ENCODE measurements at places on chromosomes 3 and 15.

GRCh38 chr3:56347219-56347871 lies 120.9 kb downstream of the ERC2 start:
- no peak for ATAC-seq

DNA sequence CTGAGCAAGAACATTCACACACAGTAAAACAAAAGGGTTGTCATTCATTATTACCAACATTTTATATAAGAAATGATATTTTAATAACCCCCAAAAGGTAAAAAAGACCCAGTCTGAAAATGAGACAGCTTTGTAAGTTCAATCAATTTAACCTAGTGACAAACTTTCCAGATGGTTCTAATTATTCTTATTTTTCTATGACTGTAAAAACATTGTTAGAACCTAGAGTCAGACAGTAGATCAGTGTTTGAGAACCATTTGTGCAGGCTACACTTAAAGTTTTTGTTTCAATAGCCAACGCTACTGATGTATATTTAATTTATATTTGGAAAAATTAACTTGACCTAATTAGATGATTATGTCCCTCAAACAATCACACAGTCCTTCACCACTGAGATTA lies 708.4 kb upstream of the CBLB start:
- ATAC-seq, result no peak

- ATAC-seq, result peak; percentile 34
Observed at GRCh38 chr3:46717447-46718231, at the start of gene PRSS50. Gene PRSS50, minus strand, starts transcription at chr3:46717869. Its CDS starts 45 bp downstream, at chr3:46717824.

DNA sequence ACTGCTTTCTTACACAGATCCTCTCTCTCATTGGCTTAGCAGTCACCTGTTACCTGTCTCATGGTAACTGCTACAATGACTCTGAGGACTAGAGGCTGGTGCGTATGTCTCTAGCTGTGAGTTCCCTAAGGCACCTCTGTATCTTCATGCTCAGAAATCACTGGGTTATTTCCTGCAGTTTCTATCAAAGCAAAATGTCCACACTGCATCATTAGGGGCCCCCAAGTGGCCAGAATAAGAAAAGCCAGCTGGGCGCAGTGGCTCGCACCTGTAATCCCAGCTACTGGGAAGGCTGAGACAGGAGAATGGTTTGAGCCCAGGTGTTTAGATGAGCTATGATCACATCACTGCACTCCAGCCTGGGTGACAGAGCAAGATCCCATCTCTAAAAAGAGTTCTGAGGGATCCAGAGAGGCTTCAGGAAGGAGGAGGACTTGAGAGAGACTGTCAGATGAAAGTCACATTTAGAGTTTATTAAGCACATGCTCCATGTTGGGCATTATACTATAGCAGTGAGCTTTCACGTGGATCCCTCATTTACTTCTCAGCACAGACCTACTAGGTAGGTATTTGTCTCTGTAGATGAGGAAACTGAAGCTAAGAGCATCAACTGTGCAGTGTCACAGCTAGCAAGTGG lies 2.3 kb upstream of the VPS18 start:
- peak; percentile 49 for ATAC-seq

GRCh38 chr3:72990701-72991395 lies 5.8 kb upstream of the PPP4R2 start:
- ATAC-seq, result no peak

DNA sequence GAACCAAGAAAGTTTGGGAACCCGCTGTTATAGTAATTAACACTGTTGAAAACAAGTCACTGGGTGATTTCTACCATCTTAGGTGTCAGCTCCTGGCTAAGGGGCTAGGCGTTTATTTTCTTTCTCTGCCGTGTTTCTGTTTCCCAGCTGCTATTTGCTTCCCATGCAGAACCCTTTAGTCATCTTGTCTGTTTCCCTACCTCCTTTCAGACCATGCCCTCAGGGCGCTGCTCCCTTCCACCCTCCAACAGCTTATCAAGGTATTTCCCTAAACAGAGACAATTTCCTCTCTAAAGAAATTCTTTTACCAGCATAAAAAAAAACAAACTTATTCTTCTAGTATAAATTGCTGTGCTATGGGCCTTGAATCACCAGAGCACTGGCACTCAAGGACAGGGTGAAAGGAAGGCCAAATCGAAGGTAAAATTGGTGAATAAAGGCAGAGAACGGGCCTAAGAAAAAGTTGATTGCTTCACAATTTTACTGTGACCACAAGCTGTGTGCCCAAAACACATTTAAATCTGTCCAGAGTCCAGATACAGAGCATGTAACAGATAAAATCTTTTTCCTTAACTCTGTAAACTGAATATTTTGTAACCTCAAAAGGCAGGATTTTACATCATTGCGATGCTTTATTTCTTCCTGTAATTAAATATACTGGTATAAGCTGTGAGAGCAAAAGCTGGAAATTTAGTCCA lies 319.2 kb downstream of the ZNF621 start:
- ATAC-seq, result no peak

DNA sequence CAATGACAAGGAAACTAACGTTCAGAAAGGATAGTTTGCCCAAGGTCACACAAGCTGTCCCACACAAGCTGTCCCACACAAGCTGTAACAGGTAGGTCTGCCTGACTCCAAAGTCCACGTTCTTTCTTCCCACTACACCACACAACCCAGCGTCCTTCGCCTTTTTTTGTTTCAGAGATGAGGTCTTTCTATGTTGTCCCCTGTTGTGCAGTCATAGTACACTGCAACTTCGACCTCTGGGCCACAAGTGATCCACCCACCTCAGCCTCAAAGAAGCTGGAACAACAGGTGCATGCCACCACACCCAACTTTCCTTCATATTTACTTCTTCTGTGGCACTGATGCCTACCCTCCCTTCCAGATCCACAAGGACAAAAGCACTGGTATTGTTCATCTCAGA lies 21.4 kb downstream of the MB21D2 start:
- ATAC-seq, result no peak

- no peak for ATAC-seq
Observed at GRCh38 chr15:40427188-40427587, 13.6 kb upstream of the BAHD1 start.

DNA sequence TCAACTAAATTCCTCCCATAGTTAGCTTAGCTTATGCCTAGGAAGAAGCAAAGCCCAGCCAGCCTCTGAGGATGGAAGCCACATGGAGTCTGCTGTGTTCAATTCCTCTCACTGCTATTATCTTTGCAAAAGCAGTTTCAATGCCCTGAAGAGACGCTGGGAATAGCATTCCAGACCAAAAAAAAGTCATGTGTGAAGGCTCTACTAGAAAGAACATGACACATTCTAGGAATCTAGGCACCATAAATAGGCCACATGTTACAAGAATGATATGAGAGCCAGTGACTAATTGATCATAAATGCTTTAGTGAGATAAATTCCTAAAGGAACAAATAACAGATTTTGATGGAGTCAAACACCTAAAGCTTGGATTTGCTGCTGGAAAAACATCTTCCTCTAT lies 800.8 kb downstream of the TUSC7 start:
- no peak for ATAC-seq

GRCh38 chr3:16168211-16168610 lies 6.3 kb upstream of the GALNT15 start:
- no peak for ATAC-seq

GRCh38 chr15:40087991-40088928 lies 20.4 kb downstream of the BMF start:
- no peak for ATAC-seq

DNA sequence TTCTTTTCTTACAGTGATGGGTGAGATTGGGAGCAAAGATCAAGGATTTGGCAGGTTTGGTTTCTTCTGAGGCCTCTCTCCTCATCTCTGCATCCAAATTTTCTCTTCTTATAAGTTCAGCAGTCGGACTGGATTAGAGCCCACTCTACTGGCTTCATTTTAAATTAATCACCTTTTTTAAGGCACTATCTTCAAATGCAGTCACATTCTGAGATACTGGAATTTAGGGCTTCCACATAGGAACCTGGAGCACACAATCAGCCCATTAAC lies 56.5 kb upstream of the PLSCR4 start:
- ATAC-seq, result no peak

DNA sequence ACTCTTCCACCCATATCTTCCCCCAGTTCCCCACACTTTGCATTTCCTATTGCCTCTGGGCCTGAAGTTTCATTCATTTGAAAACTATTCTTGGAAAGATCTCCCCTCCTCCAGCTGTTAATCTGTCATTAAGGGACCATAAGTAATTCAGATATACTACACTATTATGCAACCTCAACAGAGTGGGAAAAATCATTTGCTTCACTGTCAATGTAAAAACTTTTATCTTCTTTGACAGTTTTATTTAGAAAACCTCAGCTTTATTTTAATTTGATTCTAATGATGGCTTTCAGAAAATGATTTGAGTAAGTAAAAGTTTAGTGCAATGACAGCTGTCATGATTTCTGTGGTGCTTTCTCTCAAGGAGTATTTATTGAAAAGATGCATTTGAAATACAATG lies 435.3 kb upstream of the KCNMB2 start:
- no peak for ATAC-seq

GRCh38 chr15:51071578-51071977 lies 23.1 kb downstream of the TNFAIP8L3 start:
- ATAC-seq, result no peak

DNA sequence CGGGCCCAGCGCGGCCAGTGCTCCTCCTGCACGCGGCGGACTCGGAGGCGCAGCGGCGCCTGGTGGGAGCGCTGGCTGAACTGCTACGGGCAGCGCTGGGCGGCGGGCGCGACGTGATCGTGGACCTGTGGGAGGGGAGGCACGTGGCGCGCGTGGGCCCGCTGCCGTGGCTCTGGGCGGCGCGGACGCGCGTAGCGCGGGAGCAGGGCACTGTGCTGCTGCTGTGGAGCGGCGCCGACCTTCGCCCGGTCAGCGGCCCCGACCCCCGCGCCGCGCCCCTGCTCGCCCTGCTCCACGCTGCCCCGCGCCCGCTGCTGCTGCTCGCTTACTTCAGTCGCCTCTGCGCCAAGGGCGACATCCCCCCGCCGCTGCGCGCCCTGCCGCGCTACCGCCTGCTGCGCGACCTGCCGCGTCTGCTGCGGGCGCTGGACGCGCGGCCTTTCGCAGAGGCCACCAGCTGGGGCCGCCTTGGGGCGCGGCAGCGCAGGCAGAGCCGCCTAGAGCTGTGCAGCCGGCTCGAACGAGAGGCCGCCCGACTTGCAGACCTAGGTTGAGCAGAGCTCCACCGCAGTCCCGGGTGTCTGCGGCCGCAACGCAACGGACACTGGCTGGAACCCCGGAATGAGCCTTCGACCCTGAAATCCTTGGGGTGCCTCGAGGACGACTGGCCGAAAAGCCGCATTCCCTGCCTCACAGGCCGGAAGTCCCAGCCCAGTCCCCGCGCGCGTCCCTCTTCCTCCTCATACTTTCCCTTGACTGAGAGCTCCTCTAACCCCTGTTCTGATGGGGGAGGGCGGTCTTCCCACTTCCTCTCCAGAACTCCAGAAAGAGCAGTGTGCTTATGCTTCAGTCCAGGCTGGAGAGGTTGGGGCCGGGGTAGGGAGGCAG lies 1.4 kb upstream of the IL17RC start:
- ATAC-seq, result peak; percentile 48

- ATAC-seq, result no peak
Observed at GRCh38 chr3:177742273-177742672, 545.0 kb upstream of the TBL1XR1 start.

DNA sequence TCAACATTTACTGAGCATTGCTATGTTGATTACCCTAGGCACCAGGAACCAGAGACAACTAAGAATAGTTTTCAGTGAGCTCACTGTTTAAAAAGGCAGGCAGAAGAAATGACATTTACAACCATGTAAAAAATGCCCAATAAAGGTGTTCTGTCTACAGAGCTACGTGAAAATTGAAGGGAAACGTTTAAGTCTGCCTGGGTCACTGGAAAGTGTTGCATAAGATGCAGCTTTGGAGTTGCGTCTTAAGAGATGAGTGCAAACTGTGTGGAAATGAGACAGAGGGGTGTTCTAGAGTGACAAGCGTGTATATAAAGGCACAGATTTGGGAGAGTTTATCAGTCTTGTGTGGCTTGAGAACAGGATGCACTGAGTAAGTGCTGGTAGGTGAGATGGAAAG lies 278.7 kb upstream of the GOLGA6L4 start:
- ATAC-seq, result no peak

DNA sequence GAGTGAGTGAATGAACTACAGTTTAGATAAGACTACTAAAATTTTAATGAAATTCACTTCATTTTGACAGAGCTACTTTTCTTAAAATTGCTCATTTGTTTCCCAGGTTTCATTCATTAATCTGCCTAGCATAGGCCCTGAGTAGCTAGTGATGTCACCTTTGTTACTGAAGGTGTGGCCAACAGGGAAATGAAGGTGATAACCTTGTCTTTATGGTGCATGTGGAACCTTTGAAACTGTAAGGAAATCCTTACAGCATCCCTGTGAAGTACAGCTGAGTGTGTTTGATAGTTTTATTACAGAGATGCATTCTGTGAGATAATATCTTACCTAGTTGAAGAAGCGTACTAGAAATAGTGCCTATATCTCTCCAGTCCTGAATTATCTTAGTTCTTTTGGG lies 112.9 kb downstream of the AKAP13 start:
- no peak for ATAC-seq

GRCh38 chr15:68487087-68487843 lies 55.3 kb upstream of the ITGA11 start:
- ATAC-seq, result no peak

- ATAC-seq, result no peak
Observed at GRCh38 chr3:52406791-52407510, 38.0 kb downstream of the SEMA3G start.

GRCh38 chr15:78944202-78944625 lies 632 bp downstream of the CTSH start:
- ATAC-seq, result peak; percentile 22

DNA sequence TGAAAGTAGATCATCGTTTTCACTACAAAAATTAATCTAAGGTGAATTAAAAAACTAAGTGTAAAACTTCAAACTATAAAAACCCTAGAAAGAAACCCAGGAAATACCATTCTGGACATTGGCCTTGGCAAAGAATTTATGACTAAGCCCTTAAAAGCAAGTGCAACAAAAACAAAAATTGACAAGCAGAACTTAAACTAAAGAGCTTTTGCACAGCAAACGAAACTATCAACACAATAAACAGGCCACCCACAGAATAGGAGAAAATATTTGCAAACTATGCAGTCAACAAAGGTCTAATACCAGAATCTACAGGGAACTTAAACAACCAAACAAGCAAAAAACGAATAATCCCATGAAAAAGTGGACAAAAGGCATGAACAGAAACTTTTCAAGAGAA lies 302.0 kb downstream of the CHST2 start:
- no peak for ATAC-seq

DNA sequence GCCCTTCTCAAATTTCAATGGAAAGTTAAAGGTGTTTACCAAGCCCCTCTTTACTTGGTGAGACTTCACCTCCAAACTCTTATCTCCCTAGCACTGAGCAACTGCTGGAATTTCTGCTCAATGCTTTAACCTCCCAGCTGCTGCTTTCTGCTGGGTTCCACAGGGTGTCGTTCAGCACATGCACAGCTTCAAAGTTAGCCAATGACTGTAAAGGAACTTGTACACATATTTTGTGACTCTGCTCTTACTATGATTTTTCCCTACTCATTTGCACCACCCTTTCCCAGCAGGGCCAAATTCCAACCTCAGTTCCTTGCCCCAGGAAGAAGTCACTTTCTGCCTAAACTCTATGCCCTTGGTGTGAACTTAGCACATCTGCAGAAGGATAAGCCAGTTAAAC lies 89.7 kb downstream of the ULK4 start:
- no peak for ATAC-seq

GRCh38 chr3:87792534-87793336 lies 266.1 kb downstream of the CGGBP1 start:
- ATAC-seq, result no peak

Measured in SK-N-SH treated with all-trans-retinoic acid at 6 μM for 48 hours (cell line).